ENCODE measurements at places on chromosomes 1 and 21.
A peak's percentile ranks its signal among the peaks of the same experiment; 100 is the strongest.

DNA sequence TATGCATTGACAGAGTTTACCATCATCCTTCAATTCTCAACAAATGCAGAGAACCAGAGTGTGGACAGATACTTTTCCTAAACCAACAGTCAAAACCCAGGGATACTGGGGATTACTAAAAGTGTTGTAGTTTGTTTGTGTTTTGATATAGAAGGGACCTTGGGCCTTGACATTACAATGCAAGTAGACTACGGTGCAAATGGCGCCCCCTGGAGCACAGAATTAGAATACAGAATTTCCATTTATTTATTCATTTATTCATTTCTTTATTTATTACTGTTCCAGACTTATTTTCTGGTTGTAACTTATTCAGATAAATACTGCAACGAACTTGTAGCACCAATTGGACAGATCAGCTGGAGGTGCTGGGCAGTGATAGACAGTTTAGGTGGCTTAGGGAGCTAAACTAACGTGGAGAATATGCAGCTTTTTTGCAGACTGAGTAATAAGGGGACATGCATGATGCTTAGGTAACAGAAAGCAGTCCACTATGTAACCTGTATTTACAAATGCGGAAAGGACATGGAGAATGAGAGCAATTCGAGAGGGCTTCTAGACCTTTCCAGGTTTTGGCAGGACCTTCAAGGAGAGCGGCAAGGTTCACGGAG lies 42.6 kb downstream of the KIRREL1 start:
- DNase-seq: no peak

DNA sequence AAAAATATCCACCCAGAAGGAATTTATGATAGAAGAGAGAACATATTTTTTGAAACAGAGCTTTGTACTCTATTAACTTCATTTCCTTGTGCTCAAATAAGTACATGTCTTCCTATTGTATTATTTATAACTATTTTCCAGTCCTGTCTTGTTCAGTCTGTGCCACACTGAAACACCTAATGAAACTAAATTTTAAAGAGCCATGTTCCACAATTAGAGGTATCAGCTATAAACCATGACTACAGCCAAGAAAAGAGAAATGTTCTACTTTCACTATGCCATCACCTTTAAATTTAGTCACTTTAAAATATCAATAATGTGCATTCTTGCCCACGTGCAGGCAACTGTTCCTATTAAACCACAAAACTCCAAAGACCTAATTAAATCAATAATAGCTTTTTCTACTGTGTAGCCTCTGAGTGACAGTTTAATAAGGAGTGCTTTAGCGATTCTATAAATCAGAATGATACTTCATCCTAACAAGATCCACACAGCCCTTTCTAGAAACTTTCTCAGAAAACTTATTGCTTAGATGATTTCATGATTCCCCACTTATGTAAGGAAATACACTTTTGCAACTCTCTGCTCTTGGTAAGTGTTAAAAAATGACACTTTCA lies 404.9 kb upstream of the CHRM3 start:
- DNase-seq: no peak

DNA sequence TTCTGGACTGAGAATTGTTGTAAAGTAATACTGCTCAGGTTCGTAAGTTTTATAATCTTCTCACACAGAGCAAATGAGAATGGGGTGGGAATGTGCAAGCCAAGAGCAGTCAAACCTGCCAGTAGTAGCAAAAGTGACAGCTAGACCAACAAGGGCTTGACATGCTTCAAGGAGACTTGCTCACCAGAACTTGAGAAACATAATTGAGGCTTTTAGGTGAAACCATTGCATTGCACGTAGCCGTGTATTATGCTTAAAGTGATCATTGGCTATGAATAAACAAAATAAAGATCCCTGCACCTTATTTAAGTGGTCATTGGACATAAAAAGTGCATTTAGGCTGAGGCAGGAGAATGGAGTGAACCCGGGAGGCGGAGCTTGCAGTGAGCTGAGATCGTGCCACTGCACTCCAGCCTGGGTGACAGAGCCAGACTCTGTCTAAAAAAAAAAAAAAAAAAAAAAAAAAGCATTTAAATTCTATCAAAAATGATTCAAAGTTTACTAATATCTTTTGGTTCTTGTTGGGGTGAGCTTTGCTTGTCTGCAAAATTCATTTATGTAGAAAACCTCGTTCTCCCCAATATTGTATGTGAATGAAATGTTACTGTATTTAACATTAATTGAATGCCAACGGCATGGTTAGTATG lies 11.8 kb upstream of the CCT8 start:
- no peak for DNase-seq

- DNase-seq: no peak
These were observed 15.1 kb downstream of the RNF223 start for GRCh38 chr1:1058921-1059493.

GRCh38 chr1:30743584-30744059 lies 14.0 kb downstream of the LAPTM5 start:
- peak; percentile 58 for DNase-seq

GRCh38 chr1:109161858-109162606 lies 48.1 kb downstream of the ELAPOR1 start:
- no peak for DNase-seq

GRCh38 chr1:177286396-177286795 lies 115.6 kb downstream of the BRINP2 start:
- no peak for DNase-seq

DNA sequence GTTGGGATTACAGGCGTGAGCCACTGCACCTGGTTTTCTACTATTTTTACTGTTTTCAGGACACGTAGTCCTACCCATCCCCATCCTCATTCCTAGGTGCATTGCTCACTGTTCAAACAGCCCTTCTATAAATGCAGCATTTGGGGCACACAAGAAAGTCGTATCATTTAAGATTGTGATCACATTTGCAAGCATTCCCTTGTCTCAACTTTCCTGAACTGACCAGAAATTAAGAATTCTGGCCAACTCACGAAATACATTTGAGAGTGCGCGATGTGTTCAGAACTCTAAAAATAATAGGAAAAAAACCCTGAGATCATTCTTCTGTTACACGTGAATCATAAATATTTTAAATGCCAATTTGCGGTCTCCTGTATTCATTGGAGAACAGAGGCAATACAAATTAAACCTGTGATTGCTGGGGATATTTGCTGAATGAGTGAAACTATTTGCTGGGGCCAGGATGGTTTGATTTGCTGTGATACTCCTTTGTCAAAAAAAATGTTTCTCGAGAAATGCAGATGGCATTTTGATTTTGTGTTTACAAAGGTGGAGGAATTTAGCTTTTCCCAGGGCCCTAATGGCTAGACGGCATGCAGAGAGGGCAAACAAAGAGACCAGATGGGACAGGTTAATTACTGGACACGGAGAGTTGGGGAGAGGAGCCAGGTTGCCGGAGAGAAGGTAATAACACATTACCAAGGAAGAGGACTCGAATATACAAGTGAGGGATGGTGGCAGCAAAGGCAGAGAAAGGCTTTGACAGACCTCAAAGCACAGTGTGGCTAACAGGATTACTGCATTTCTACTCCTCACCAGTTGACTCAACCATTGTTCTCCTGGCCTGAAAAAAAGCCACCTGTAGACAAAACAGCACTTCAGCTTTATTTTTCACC lies 38.4 kb downstream of the STPG1 start:
- DNase-seq: no peak

- no peak for DNase-seq
These were observed 5.0 kb downstream of the MEF2D start for GRCh38 chr1:156495401-156496140.

DNA sequence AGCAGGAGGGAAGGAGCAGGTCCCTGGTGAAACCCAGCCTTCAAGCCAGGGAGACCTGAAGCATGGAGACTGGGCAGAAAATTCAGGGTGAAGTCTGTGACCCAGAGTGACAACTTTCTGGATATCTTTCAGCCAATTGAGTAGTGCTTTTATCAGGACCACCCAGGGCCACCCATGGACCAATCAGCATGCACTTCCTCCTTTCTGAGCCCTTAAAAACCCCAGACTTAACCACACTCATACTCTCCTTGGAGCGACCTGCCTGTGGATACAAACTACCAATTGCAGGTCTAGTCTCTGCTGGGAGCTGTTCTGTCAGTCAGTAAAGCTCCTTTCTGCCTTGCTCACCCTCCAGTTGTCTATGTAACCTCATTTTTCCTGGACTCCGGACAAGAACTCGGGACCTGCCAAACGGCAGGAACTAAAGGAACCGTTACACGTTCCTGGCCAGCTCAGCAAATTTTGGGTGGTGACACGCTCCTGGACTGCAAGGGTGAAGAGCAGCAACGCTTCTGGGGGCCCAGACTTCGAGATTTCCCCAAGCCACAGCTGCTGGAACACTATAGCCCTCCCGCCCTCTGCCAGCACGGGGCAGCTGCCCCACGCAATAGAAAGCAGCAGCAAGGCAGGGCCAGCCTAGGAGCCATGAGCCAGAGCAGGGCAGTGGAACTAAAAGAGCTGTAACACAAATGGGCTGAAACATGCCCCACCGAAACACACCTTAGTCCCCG lies 1183.4 kb downstream of the AMY1C start:
- DNase-seq: no peak

- no peak for DNase-seq
These were observed 64.7 kb upstream of the NGF start for GRCh38 chr1:115402753-115403184.

DNA sequence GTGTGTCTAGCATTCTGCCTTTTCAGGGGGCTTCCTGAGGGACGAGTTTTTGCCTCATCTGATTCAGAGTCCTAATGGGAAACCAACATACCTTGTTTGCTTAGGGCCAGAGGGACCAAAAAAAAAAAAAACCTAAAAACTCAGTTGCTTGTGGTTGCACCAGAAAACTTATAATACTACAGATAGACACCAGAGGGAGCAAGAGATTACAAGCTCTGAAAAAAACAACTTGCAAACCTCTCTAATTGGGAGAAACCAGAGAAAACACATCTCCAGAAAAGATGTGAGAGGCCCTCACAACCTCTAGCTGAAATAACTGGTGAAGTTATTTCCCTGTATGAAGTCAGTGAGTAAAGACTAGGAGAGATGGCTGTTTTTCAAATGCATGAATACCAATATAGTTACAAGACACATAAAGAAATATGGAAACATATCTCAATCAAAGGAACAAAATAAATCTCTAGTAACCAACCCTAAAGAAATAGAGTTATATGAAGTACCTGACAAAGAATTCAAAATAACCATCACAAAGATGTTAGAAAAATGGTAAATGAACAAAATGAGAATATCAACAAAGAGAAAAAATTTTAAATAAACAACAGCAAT lies 233.7 kb upstream of the NFIA start:
- no peak for DNase-seq

GRCh38 chr1:153250166-153250565 lies 9.3 kb upstream of the LORICRIN start:
- no peak for DNase-seq

GRCh38 chr1:216904471-216904870 lies 181.2 kb upstream of the ESRRG start:
- no peak for DNase-seq

DNA sequence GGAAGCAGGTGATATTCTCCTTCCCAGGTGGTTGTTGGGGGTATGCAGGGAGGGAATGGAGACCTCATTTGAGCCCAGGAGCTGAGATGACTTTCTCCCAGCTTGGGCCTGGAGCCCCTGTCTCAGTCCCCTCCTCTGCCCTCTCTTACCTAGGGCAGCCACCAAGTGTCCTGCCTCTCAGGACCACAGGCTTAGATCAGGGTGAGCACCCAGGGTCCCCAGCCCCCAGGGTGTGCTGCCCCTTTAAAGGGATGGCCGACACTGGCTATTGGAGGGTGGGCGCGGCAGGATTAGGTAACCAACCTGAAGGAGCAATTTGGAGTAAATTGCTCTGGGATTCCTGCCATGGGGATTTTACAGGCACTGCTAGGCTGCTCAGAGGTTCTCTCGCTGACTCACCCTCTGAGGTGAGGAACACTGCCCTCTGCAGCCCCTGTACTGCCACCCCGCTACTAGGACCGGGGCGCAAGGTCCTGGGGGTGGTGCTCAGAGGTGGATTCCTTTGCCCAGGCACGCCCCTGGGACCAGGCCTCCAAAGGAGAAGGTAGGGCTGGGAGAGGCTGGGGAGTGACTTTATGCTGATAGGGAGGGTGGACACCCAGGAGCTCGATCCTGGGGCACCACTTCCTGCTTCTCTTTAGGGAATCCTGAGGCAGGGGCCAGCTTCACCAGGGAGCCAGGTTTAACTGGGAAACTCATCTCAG lies 1.5 kb downstream of the RPS6KA1 start:
- DNase-seq: no peak

- DNase-seq: no peak
These were observed 218.7 kb upstream of the VAMP3 start for GRCh38 chr1:7552402-7552801.

GRCh38 chr1:16260814-16261213 lies 23.8 kb upstream of the CPLANE2 start:
- no peak for DNase-seq

DNA sequence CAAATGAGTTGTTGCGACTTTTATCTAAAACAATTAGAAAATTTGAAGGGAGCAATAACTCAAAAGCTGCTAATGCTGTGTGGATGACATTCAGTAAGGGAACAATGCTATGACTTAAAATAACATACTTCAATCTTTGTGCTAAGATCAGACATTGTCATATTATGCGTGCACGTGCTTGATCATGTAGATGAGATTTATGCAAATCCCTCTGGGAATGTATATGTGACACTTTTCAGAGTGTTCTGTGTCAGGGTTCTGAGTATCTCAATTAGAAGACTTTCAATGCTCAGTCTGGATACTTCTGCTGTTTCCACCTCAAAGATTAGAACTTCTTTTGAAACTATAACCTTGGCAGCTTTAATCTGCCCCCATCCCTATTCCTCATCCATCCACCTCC lies 18.6 kb upstream of the POU2F1 start:
- DNase-seq: no peak

GRCh38 chr1:247647864-247648263 lies 31.7 kb downstream of the OR13G1 start:
- no peak for DNase-seq

DNA sequence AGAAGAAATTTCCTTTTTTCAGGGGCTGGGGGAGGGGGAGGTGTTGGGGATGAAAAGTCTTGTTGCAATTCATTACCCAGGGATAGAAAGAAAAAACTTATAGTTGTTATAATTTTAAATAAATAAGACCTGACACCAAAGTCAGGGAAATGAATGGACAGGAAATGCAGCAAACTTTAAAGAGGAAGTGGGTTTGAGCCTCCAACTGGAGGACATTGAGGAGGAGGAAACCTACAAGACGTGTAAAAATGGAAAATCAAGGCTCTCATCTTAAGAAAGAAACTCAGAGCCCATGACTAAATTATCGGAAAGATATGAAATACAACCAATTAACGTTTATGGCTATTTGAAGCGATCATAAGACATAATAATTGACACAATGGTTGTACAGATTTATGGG lies 54.4 kb downstream of the NIBAN1 start:
- DNase-seq: no peak

- no peak for DNase-seq
These were observed 42.2 kb upstream of the TTC39A start for GRCh38 chr1:51372561-51372960.

- DNase-seq: peak; percentile 23
These were observed 7.8 kb upstream of the KIF14 start for GRCh38 chr1:200628223-200628881.

- DNase-seq: no peak
These were observed 401 bp upstream of the ARHGEF10L start for GRCh38 chr1:17539118-17539476.

- DNase-seq: no peak
These were observed 2.6 kb downstream of the PABPC4 start for GRCh38 chr1:39573736-39574624.

All from activated T-cell treated with anti-CD3 and anti-CD28 coated beads for 4 hours (primary cell).